RPMI8226 (cell line): ENCODE measurements at places on chromosomes 4 and X.
A peak's percentile ranks its signal among the peaks of the same experiment; 100 is the strongest.

- DNase-seq, result no peak
These were observed 1.1 kb downstream of the FGFR3 start for GRCh38 chr4:1793940-1794808.

DNA sequence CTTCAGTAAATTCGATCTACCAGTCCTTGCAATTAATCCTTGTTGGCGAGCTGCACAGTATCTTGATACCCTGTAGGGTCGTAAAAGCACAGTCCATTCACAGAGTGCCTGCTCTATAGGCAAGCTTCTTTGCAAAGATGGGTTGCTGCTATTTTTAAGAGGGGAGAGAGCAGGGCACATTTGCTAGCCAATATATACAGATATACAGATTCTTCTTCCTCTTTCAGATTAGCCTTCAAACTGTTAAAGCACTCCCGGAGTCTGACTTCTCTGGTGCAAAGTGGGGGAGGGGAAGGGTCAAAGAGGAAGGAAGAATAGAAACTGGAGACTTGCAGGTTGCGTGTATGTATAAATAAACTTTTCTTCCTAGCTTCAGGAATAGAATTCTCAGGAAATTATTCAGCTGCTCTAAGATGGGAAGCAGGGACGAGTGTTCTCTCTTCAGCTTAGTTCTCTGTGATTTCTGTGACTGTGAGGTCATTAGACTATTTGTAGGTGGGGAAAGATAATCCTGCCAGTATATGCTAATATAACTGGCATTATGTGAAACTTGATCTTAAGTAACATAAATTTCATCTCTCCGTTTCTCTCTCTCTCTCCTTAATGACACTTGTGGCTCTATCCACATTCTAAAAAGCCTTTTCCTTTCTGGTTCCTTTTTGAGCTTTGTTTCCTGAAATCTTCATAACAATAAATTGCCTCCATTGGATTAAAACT, at the start of gene CYSLTR1:
Gene CYSLTR1 (minus strand): TSS at position 242 of the 717 bp plus-strand sequence. CDS start 53,865 bp downstream, outside the sequence.
- DNase-seq, result peak; percentile 73

DNA sequence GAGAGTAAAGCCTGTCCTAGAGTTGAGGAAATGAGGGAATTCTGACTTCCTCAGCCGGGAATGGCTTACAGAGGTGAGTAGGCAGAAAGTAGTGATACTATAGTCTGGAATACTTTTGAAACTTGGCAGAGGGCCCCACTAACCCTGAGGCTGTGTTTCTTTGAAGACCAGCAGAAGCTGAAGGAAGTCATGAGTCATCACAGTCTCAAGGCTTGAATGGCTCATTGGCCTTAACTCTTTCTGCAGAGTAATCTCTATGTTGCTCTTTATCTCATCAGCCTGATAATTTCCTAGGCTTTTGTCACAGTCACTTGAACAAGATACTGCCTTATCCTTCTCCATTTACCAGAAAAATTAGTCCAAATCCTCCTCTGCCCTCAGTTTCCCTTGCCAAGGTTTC, 80.8 kb downstream of the ANKRD50 start:
- peak; percentile 78 for DNase-seq

DNA sequence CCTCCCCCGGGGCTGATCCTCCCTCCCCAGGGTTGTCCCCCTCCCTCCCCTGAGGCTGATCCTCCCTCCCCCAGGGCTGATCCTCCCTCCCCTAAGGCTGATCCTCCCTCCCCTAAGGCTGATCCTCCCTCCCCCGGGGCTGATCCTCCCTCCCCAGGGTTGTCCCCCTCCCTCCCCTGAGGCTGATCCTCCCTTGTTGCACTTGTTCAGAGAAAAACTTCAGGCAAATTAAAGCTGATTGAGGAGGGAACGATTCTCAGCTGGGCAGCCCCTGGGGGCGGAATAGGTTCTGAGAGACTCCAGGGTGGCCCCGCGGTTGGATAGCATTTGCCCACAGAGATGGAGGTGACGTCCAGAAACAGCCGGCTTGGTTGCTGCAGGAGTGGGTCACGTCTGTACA, 110.7 kb upstream of the ADRA2C start:
- DNase-seq, result no peak

DNA sequence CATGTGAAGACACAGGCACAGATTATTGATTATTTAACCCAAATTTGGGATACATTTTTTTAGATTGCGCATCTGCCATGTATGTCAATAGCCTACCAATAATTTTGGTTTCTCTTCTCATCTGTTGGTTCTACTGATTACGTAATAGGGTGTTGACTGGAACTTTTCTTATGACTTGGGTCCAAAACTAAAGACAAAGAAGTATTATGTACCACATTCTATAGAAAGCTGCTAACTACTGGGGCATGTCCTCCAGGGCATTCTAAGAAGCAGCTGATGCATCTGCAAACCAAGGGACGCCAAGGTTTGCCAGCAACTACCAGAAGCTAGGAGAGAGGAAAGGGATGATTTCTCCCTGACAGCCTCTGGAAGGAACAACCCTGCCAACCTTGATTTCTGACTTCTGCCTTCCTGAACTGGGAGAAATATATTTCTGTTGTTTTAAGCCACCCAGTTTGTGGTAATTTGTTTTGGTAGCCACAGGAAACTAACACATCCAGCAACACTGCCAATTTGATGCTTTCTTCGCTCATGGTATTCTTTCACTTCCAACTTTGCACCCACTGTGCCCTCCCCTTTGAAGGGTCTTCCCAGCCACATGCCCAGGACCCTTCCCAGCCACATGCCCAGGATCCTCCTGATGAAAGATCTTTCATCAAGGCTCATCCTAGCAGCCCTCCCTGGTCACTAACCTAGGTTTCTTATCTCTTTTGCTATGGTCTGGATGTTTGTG, 15.9 kb upstream of the TLR1 start:
- DNase-seq, result no peak

DNA sequence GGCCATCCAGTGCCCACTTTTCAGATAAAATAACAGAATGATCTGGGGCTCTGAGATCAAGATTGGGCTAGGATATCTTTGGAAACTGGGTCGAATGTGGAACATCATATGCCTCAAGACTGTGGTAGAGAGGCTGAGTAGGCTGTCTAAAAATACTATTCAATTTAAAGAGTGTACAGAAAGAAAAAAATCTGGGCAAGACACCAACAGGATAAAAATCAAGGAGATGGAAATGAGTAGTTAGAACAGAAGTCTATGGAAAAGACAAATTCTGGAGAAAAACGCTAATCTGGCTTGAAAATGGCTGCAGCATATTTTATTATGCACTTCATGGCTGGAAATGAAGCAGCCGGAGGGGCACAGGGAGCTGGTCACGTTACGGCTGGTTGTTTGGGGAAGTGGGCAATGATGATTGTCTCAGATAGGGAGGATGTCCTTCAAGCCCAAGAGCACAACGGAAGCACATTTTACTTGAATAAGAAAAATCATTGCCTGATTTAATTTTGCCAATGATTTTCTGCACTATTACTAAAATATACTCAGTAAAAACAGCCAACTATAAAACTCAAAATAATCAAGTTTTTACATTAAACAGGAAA, 27.1 kb upstream of the MAPK10 start:
- no peak for DNase-seq

GRCh38 chr4:144355811-144356757, 215.6 kb upstream of the GYPA start:
- DNase-seq, result peak; percentile 62

- DNase-seq, result no peak
These were observed 38.4 kb downstream of the GPC3 start for GRCh38 chrX:133947022-133947421.

DNA sequence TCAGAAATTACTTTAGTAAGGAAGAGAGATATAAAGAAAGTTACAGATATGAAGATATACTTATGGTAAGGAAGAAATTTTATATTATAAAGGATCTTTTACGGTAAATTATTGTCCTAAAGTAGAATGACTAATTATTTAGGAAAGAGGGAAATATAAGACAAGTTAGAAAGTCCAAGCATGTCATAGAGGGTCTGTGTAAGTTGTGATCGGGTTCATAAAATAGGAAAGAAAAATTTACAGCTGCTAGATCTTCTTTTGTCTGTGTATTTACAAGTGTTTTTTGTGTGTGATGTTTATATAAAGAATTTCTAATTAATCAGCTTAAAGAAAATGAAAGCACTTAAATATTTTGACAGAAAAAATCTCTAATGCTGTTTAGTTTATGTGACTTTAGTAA, 1054.9 kb upstream of the DIAPH2 start:
- no peak for DNase-seq

GRCh38 chr4:4502694-4503311, 39.0 kb downstream of the STX18 start:
- DNase-seq, result no peak

GRCh38 chr4:185846505-185847150, 34.6 kb upstream of the SORBS2 start:
- no peak for DNase-seq

DNA sequence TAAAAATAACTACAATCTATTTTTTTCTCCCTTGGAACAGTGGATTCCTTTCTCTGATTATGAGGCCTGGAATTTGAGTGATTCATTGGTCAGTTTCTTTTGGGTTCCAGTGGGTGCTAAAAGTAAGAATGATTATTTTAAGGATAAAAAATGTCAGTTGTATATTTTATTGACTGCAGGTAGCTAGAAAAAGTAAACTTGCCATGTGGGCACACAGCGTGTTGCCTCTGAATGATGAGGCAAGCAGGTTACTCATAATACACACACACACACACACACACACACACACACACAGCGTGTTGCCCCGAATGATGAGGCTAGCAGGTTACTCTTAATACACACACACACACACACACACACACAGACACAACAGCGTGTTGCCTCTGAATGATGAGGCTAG, 13.8 kb downstream of the GALNT7 start:
- no peak for DNase-seq

DNA sequence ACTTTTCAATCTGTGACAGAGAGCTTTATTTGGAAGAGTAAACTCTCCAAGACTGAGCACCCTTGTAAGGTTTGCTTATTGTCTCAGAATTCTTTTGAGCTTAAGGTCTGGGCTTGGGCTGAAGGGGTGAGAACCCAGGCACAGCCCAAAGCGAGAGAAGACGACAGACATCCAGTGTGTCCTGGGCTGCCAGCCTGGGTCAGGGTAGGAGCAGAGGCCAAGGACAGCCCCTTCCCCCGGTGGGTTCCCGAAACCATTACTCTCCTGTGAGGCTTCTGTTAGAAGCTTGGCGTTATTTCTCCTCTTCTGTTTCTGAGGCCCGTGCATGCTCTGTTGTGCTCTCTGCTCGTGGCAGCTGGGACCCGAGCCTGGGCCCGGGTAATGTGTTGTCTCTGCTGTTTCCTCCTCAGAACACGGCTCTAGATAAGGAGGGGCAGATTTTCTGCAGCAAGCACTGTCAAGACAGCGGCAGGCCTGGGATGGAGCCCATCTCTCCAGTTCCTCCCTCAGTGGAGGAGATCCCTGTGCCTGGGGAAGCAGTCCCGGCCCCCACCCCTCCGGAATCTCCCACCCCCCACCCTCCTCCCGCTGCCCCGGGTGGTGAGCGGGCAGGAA, 177.5 kb downstream of the DCLK2 start:
- DNase-seq, result no peak

DNA sequence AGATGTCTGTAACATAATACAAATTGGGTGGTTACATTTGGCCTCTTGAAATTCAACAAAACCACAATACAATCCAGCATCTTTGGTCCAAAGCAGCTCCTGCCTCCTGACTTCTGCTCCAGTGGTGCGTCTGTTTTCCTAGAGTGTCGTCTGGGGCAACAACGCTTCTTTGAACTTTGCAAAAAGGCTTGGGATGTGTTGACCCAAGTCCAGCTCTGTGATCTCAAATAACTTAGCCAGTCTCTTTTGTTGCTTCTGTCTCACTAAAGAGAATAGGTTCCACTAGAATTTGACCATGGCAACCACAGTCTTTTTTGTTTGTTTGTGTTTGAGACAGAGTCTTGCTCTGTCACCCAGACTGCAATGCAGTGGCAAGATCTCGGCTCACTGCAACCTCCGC, 324.0 kb downstream of the DHRSX start:
- no peak for DNase-seq

- peak; percentile 3 for DNase-seq
These were observed 29.8 kb upstream of the SLC7A3 start for GRCh38 chrX:70960730-70961129.

DNA sequence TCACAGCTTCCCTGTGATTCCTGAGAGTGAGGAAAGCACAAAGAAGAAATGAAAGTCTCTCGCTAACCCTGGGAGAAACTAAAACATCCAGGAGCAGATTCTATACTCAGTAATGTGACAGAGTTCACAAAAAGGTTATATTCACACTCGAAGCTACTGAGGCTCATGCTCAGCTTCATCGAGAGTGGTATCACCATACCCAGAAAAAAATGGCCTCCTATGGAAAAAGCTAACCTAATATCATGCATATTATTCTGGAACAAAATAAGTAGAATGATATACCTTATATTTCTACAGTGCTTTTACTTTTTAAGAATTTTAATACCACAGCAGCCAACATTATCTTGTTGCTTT, 13.5 kb upstream of the CDKN2AIP start:
- DNase-seq, result no peak

DNA sequence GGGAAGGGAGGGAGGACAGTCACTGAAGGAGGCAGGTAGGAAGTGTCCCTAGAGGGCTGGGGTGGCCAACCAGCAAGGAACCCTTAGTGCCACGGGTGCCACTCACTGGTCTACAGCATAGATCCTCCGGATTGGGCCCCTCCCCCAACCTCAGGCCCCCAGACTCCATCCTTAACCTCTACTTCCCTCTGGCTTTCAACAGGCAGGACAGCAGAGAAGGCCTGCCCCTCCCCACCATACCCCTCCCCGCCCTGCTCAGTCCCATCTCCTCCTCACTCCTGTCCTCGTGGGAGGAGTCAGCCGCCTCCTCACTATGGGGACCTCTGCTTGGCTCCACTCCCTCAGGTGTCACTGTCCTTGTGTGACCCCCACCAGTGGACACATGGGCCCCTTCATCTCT, 77.7 kb upstream of the PSAPL1 start:
- no peak for DNase-seq

GRCh38 chr4:139655116-139655515, 10.5 kb upstream of the MGST2 start:
- peak; percentile 16 for DNase-seq

DNA sequence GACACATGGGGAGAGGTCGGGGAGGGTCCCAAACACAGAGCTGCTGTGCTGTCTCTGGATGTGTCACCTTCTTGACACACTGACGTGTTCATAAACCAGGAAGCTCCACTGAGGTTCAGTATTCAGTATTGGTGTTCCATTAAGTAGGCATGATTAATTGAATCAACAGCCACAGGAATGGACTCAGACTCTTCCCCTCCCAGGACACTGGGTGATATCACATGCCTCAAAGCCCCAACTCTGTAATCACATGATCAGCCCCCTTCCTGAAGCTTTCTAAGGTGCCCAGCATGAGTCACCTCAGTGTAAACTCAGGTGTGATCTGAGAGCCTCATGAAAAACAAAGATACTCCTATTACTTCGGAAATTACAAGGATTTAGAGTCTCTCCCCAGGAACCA, 21.1 kb upstream of the HNRNPD start:
- DNase-seq, result no peak

GRCh38 chrX:9340598-9341290, 124.1 kb upstream of the TBL1X start:
- peak; percentile 67 for DNase-seq

- DNase-seq, result no peak
These were observed 12.8 kb upstream of the UGT2B10 start for GRCh38 chr4:68803013-68803412.

GRCh38 chr4:54783402-54784110, 125.8 kb downstream of the KIT start:
- no peak for DNase-seq

GRCh38 chr4:159508917-159509500, 406.1 kb downstream of the RAPGEF2 start:
- no peak for DNase-seq
